ENCODE measurements at places on chromosomes 12 and 14.

- no peak for DNase-seq
These were observed 7.5 kb downstream of the ITGA5 start for GRCh38 chr12:54411391-54412241.

DNA sequence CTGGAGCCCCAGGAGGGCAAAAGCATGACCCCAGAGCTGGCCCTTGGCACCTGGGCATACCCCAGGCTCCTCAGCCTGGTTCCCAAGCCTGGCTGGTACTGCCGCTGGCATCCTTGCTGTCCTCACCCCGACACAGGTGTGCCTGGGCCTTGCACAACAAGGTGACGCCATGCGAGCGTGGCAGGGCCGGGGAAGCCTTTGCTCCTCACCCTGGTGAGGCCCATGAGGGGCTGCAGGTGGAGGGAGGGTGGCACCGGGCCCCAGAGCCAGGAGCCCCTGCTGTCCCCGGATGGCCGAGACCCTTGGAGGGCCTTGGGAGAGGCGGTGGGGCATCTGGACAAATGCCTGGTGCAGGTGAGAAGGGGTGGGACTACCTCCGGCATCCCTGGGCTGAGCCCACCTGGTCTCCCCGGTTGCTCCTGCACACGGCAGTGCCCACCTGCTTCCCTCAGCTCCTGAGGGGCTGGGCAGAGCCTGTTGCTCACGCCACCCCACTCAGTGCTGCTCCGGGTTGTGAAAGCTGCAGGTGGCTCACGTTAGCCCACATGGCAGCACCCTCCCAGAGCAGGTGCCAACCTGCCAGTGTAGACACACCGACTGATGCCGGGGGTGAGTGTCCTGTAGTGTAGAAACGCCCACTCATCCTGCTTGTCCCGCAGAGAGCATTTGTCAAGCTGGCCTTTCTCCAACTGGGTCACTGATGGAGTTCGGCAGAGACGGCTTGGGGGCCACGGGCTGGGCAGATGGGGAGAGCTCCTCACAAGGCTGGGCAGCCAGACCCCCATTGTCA lies 24.6 kb upstream of the KIF26A start:
- DNase-seq = no peak

- DNase-seq = no peak
These were observed 226.2 kb upstream of the CLEC14A start for GRCh38 chr14:38481952-38482678.

GRCh38 chr14:69171569-69171968 lies 18.6 kb upstream of the DCAF5 start:
- DNase-seq = no peak

- DNase-seq = no peak
These were observed 199.1 kb upstream of the KRR1 start for GRCh38 chr12:75710361-75711069.

DNA sequence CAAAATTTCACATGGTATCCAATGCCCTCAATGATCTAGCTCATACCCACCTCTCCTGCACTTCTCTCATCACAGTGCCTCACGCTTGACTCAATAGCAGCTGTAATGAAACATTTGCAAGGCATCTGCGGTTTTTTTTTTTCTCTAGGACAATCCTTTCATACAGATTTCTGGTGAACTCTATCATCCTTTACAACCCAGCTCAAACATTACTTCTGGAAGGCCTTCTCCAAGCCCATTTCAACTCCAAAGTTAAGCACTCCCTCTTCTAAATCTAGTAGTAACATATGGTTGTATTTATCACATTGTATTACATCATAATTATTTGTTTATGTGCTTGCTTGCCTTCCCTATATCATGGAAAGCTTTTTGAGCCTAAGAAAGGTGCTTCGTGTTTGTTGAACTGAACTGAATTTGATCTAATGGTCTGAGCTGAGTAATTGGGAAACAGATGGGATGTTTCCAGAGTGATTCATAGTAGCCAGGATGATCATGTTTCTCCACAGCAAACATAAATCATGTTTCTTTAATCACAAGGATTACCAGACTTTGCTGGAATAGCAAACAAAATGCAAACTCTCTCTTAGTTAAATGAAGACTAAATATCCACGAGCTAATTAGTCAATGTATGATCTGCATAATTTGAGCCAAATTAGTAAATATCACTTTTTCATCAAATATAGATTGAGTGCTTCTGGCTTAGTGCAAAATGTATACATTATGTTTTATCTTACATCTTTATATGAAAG lies 14.3 kb downstream of the CFL2 start:
- no peak for DNase-seq

DNA sequence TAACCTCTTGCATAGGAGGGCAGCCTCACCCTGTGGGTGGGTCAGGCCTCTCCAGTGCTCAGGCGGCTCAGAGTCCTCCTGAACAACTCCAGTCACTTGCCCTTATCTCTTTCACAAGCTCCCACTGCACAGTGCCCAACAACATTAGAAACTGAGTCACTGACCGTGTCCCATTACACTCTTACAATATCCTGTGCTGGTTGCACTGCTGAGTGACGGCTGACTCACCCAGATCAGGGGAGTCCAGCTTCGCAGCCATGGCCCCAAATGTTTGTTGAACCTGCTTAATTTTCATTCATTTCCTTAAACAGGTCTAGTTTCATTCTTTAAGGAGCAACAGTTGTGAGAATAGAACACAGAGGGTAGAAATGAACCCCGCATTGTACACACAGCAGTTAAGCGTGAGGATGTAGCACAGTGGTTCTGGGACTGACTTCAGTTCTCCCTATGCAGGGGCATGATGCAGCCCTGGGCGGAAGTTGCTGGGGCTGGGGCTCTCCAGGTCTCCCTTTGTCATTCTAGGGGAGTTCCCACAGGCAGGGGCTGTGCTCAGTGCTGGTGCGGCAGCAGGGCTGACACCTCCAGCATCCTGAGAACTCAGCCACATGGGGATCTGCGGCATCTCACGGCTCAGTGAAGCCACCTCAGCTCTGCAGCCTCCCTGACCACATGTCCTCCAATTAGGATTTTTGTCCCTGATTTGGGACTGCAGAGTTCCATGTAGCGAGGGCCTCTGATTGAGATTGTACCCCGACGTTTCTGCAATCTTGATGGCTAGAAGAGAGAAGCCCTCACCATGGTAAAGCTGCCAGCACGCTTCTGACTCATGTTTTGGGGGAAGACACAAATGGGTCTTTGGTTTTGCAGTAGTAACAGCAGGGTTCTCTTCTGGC lies 16.1 kb downstream of the GPR68 start:
- no peak for DNase-seq

DNA sequence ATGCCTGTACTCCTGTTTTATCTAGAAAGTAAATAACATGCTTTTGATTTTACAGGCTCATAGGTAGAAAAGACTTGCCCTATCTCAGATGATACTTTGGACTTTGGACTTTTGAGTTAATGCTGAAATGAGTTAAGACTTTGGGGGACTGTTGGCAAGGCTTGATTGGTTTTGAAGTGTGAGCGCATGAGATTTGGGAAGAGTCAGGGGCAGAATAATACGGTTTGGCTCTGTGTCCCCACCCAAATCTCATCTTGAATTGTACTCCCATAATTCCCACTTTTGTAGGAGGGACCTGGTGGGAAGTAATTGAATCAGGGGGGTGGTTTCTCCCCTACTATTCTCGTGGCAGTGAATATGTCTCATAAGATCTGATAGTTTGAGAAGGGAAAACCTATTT lies 156.2 kb upstream of the GZMB start:
- no peak for DNase-seq

GRCh38 chr14:33606591-33606990 lies 344.3 kb downstream of the EGLN3 start:
- DNase-seq = no peak

DNA sequence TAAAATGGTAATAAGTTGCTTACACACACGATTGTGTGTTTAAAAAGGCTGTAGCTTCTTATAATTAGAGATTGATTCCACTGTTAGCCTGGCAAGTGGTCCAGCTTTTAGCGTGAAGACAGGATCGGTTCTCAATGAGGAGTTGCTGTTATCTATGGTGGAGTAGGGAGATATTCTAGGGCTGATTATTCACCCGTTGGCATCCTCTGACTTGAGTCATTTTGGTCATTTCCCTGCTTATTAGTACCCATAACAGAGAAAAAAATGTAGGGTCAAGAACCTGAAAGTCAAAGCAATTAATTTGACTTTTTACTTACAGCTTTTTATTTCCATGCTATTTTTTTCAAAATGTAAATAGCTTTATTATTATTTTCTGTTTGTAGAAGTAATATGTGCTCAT lies 76.0 kb downstream of the KCNK13 start:
- DNase-seq = no peak

DNA sequence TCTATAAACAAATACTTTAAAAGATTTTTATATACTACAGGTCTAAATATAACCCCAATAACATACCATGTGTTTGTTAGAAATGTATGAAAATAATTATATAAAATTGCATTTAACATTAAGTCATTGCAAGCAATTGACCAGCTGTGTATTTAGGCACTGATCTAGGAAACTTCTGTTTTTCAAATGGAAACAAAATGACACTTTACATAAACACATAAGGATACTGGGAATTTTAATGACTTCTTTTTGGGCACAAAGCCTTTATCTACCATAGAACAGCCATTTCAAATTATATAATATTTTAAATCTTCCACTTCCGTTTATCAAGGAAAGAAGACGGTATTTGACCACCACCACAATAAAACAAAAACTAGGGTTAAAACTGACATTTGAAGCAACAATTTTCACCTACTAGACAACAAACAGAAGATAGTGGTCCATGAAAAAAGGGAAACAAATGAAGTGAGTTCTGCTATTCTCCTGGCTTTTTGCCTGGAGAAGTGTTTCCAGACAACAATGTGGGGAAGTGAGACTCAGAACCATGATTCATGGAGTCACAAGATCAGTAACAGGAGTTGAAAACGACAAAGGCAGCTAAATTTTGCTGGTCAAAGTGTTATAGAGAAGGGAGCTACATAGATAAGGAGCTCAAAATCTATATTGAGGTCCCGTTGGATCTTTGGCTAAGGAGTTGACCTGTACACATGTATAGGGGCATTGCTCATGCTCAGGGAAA lies 475.1 kb downstream of the TRHDE start:
- DNase-seq = no peak

GRCh38 chr14:59788176-59788575 lies 82.4 kb downstream of the RTN1 start:
- DNase-seq = no peak

DNA sequence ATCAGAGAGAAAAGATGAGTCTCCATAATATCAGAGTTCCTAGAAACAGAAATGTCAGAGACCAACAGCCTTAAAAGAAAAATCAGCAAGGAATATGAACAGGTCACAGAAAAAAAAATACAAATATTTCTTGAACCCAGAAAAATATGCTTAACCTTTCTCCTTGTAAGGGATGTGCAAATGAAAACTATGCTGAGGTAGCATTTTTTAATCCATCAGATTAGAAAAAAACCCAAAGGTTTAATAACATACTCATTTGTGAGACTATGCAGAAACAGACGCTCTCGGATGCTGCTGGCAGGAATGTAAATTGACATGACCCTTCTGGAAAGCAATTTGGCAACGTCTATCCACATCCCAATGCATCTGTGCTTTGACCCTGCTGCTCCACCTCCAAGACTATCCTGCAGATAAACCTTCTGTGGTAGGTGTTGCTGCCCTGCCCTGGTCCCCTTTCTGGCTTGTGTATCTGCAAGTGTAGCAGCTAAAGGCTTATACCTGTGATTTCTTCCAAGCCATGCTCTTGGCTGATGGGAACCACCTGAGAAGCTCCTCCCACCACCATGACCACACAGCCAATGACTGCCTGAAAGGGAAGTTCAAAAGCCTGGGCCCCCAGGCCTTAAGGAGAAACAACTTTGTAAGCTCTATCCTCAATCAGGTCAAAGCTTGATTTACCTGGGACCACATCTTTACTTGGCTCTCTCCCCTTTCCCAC lies 49.4 kb downstream of the LTBP2 start:
- DNase-seq = no peak

- no peak for DNase-seq
These were observed 1.8 kb downstream of the PXN start for GRCh38 chr12:120263748-120264085.

GRCh38 chr14:49367696-49368095 lies 218.5 kb downstream of the RPS29 start:
- DNase-seq = no peak

GRCh38 chr12:3542911-3543310 lies 51.9 kb downstream of the PRMT8 start:
- DNase-seq = no peak

DNA sequence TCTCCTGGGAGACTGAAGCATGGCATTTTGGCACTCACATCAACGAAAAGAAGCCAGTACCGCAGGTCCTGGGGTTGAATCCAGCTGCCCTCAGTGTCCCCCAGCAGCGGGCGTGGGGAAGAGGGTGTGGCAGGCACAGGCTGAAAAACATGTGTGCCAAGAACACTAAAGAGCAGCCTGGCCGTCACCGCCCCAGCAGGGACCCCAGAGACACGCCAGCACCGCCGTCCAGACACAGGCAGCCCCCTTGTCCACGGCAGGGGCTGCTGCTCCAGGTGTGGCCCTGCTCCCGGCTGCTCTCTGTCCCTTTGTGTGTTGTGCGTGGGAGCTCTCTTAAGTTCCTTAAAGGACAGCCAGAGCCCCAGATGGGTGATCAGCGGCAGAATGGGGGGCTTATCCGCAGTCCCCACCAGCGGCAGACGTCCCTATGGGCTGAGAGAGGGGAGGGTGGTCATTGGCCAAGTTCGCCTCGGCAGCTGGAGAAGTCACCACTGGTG lies 556 bp downstream of the PHETA1 start:
- no peak for DNase-seq

Measured in NCI-H1105 (cell line).